ENCODE measurements at places on chromosomes 4 and X.

- DNase-seq, result no peak
Measured at GRCh38 chrX:154732421-154733065, 18.3 kb downstream of the GAB3 start.

DNA sequence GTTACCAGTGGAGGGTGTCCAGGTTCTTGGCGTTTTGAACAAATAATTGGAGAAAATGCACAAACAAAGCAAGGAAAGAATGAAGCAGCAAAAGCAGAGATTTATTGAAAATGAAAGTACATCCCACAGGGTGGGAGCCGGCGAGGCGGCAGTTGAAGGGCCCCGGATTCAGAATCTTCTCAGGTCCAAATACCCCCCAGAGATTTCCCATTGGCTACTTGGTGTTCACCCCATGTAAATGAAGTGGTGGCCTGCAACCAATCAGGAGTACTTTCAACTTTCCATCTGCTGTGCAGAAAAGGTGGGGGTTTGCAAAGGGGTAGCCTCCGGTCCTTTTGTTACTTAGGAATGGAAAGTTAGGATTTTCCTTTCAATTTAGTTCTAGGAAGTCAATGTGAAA, 1447.0 kb downstream of the C4orf33 start:
- DNase-seq, result no peak

DNA sequence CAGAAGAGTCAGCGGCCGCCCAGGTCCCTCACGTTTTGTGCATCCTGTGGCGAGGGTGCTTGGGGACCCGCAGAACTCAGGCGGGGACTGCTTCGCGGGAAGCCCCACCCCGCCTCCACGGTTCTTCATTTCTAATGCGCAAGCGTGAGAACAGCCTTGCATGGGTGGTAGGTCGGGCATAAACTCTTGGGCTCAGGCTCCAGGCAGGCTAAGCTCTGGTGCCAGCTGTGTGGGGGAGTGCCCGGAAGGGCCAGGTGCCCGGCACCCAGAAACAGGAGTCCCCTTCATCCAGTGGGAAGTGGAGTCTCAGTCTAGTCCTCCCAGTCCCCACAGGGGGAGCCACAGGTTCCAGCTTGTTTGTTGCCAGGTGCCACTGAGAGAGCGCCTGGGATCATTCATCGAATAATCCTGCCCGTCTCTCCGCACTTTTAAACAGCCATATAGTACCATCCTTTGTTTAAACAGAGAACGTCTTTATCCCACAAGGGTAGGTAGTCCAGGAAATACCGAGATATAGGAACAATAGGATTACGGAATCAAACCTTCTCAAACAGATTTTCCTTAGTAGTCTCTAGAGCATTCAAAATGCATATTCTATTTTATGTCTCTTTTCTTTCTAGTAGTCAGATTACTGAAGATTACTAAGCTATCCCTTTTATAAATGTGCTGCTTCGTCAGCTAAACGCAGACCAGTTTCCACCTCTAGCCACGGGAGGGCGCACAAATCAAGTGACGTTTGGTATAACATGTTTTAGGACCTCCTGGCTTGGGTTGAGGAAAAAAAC, 12.7 kb upstream of the RBBP7 start:
- peak; percentile 38 for DNase-seq

- peak; percentile 31 for DNase-seq
Measured at GRCh38 chrX:11541510-11541909, 124.2 kb downstream of the ARHGAP6 start.

DNA sequence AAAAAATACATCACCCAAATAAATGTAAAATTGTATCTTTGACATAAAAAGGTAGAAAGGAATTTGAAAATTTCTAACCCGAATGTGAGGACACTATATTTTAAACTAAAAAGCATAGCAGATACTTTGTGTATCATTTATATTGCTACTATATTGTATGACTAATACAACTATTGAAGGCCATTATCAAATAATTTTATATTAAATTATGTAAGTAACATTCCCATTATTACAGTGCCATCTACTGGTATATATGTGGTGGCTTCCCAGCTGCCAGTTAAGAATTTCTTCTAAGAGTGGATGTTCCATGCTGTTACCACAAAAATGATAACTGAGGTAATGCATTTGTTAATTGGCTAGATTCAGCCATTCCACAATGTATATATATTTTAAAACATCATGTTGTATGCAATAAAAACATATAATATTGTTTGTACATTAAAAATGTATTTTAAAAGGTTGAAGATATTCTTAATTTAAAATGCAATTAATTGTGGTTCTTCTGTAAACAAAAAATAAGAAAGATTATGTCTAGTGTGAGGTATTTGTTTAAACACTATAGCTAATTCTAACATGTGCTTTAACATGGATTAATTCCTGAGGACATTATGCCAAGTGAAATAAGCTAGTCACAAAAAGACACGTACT, 65.3 kb downstream of the EGF start:
- peak; percentile 27 for DNase-seq

- no peak for DNase-seq
Measured at GRCh38 chrX:20143111-20143510, 1.5 kb upstream of the EIF1AX start.

DNA sequence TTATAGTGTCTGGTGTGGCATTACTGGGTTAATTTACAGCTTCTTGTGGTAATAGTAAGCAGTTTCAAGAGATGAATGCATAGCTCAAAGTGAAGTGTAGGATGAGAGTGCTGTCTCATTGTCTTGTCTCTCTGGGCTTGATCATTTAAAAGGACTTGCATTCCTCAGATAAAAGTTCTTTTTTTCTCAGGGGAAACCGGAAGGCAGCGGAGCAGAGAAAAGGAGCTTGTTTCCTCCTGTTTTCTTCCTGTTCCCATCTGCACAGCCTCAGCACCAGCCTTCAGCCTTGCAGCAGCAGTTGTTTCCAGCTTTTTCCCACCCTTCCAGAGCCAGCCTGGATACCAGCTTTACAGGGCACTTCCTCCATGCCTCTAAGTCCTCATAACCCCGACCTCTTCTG, 61.4 kb upstream of the LGI2 start:
- no peak for DNase-seq

- DNase-seq, result no peak
Measured at GRCh38 chr4:81512001-81512756, 40.5 kb upstream of the RASGEF1B start.

DNA sequence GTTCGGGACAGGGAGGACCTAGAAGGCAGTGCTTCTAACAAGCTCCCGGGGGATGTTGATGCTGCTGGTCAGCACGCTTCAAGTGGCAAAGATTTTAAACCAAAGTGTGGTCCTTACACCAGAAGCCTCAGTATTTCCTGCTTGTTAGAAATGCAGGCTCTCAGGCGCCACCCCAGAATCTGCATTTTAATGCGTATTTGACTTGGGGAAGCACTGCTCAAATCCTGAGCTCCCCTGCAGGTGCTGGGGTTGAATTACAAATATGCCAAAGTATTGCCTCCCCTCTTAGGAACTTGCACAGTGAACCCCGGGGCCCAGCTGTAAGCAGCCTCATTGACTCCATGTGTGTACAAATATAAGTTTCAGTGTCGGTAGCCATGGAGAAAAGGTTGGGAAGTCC, 70.8 kb upstream of the RAI2 start:
- DNase-seq, result no peak

DNA sequence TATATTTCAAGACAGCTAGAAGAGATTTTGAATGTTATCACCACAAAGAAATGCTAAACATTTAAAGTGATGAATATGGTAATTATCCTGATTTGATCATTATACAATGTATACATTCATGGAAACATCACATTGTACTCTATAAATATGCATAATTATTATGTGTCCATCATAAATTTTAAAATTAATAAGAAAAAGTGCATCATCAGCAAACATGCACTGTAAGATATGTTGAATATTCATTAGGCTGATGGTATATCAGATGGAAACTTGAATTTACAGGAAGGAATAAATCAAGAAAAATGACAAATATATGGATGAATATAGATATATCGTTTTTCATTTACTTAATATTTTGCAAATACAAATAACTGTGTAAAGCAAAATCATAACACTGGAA, 812.1 kb upstream of the INTU start:
- DNase-seq, result no peak

- no peak for DNase-seq
Measured at GRCh38 chrX:138031715-138032114, 465.8 kb downstream of the ZIC3 start.

GRCh38 chrX:136584545-136584944, 52.5 kb downstream of the VGLL1 start:
- DNase-seq, result no peak

DNA sequence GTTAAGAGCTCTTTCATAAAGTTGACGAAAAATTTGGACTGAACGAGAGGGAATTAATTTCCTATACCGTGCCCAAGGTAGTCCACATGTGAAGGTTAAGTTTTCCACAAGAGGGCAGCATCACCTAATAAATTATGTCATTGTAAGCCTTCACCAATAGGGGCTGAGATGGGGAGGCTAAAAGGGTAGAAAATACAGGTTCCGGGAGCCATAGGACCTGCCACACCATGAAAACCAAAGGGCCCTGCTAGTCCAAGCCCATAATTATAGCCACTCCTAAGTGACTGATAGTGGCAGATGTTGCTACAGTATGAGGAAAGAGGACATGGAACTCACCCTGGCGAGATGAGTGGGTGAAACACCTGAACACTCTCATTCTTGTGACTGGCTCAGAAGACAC, 122.2 kb downstream of the SHROOM4 start:
- DNase-seq, result no peak

DNA sequence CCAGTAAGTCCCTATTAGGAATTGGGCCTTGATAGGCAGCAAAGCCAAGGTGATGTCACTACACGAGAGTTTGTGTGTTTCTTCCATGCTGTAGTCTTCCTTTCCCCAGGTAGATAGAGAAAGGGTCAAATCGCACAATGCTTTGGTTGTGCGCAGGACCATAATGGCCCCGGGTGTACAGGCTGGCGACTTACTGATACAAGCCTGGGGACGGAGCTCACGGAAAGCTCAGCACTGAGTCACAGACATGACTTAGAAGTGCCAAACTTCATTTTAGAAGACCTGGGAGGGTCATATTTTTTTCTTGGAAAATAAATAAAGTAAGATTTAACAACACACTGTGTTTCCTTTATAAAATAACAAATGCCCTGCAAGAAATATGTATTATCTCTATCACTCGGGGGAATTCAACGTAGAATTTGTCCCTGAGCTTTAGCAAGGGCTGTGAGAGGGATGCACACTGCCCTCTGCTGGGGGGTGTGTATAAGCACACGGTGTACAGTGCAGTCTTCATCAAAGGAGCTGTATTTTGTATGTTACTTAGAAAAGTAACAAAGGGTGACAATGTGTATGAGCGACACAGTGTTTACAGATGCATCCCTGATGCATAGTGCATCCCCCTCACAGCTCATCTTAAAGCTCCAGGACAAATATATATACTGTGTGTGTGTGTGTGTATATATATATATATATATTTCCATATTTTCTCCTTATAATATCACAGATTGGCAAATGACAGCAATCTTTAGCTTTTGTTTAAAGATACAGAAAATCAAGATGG, 254.5 kb upstream of the VEGFC start:
- peak; percentile 70 for DNase-seq

- peak; percentile 22 for DNase-seq
Measured at GRCh38 chr4:75490155-75490554, 24.0 kb downstream of the RCHY1 start.

DNA sequence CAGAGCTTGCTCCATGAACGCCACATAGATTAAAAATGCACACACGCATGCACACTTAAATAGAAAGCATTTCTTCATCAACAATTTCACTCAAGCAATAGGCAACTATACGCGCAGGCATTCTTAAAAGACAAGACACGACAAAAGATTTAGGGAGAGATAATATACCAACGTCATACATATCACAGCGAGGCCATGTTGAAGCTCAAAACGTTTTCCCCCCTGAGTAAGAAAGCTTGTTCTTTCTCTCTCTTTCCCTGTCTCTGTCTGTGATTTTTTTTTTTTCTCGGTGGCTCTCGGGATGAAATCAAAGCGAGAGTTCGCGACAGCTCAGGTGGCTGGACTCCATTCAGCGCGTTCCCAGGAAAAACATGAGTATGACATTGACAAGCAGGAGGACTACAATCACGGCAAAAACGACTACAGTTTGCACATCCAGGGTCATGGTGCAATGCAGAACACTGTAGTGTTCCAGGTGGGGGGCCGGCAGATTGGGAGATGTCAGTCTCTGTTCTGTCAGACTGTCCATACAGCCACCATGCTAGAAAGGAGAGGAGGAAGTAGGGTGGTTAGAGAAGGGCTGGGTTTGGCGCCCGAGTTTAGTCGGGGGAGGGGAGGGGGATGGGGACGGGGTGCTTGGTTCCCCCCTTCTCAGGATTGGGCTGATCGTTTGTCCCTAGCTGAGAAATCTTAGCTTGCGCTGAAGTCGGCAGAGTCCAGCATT, 30.7 kb downstream of the ARHGEF9 start:
- DNase-seq, result no peak

- DNase-seq, result no peak
Measured at GRCh38 chrX:43666311-43666912, 10.3 kb downstream of the MAOA start.

DNA sequence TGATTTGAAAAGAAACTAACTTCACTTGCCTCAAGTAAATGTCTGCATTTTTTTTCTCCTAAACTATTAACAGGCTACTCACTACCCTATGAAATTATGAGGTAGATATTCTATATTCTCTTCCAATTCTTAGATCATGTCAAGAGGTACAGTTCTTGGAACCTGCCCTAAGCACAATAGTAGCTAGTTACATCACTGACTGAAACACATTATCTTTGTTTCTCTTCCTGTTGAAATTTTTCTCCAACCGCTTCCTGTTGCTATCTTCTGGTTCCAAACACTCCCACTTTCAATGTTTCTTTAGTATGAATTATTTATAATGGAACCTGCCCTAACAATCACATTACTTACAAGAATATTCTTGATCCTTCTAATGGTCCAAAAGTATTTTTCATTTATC, 5.0 kb upstream of the BANK1 start:
- DNase-seq, result no peak

DNA sequence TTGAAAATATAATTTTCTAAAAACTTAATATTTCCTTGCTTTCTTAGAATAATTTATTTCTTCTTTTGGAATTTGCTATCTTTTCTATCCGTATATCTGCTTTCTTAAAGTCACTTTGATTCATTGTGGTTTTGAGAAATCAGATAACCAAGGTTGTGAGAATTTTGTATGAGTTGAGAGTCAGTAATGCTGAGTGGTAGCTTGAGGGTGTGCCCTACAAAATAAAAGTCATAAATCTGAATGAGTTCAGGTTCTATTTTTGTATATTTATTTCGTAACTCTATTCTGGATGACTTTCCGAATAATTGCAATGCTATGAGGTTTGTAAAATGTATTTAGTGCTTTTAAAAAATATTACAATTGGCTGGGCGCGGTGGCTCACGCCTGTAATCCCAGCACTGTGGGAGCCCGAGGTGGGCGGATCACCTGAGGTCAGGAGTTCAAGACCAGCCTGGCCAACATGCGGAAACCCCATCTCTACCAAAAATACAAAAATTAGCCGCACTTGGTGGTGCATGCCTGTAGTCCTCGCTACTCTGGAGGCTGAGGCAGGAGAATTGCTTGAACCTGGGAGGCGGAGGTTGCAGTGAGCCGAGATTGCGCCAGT, 8.9 kb downstream of the COPS4 start:
- peak; percentile 59 for DNase-seq

Data from fibroblast of gingiva (primary cell).